ENCODE measurements at places on chromosomes 4 and X.

DNA sequence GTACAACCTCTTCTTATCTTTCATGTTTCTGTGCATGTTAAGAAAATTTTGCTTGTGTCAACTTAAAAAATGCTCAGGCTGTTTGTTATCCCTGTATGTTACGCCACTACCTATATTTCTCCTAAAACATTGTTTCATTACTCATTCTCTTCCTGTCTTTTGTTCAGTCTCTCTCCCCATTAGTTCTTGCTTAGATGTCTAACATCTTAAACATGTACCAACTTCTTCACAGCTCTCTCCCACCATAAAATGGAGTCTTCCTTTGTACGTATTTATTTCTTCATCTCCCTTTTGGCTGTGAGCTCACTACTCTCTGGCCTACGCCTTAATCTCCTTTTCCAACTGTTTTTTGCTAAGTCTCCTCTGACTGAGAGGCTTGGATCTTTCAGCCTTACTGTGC, 36.4 kb downstream of the PCDH7 start:
- no peak for DNase-seq

GRCh38 chr4:113603911-113604310, 157.6 kb downstream of the CAMK2D start:
- no peak for DNase-seq

DNA sequence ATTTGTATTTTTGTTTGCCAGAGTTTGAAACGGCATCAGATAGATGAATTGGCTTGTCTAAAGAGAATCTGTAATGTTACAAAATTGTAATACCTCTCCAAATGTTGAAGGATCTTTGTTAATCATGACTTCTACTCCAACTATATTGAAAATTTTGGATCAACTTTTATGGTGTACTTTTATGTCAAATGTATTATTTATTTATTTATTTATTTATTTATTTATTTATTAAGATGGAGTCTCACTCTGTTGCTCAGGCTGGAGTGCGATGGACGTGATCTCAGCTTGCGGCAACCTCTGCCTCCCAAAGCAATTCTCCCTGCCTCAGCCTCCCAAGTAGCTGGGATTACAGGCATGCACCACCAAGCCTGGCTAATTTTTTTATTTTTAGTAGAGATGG, 36.0 kb downstream of the RPA4 start:
- no peak for DNase-seq

DNA sequence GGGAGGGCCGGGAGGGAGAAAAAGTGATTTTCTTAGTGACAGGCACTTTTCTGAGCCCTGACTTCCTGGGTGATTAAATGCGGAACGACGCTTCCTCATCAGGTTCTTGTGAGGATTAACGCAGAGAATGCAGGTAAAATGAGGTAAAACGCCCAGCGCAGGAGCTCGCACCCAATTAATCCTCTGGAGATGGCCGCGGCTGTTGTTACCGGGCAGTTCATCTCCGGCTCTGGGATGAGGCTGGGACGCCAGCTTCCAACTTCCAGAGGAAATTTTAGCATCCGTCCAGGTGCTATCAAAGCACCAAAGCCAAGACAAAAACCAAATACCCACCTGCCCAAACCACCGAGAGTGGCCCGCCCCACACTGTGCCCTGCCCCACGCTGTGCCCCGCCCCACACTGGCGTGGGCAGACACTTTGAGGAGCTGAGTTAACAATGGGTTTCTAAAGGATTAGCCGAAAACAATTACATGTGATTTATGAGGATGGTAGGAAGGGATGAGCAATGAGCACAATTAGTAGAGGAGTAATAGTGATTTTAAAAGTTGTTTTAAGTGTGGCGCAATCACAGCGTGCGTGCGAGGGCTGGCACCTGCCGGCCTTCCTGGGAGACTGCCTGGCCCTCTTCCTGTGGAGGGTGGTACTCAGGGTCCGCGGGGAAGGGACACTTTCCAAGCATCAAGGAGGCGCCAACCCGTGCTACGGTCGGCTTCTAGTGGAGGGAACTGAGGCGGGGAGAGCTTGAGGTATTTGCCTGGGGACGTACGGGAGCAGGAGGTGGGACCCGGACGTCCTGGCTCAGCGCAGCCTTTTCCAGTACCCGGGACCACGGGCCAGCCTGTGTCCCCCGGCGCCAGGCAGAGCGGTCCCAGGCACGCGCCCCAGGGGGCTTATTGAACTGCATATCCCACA, 41.6 kb upstream of the ADRA2C start:
- no peak for DNase-seq

- no peak for DNase-seq
Measured at GRCh38 chr4:176377780-176378179, 58.0 kb downstream of the SPCS3 start.

DNA sequence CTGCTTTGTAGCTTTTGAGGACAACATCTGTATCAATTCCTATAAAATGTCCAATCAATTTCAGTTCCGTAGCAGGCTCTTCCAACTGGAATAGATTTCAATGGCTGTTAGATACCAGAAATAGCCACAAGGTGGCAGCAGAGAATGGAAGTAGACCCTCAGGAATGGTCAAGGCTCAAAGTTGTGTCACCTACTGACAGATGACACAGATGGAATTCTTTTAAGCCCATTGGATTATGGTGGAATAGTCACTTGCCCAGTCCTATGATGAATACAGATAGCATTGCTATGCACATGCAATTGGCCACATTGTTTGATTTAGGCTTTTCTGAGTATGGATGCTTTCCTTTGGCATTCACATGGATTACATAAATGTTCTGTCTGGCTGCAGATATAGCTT, 130.4 kb upstream of the RADX start:
- no peak for DNase-seq

DNA sequence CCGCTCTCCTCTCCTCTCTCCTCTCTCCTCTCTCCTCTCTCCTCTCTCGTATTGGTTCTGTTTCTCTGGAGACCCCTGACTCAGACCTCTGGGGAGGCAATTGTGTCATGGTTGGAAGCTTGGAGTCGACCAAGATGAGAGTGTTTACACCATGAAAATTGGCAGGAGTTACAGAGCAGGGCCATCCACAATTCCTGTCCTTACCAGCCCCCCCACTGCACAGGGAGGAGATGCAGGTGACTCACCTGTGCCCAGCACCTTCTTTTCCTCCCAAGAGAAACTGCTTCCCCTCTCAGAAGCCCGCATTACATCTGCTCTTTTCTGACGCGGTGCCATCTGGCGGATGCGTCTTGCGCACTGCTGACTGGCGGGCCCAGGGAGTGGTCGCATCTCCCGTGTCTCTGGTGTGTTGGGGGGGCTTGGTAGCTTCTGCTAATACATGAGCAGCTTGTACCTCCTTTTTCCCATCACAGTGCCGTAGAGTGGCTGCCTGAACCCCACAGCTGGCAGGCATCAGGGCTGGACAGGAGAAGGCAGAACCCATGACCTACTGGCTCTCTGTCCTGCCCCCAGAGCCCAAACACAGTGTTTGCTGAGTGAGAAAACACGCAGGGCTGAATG, 31.4 kb upstream of the GPR78 start:
- DNase-seq: no peak

GRCh38 chrX:13697976-13698375, 9.0 kb downstream of the RAB9A start:
- no peak for DNase-seq

DNA sequence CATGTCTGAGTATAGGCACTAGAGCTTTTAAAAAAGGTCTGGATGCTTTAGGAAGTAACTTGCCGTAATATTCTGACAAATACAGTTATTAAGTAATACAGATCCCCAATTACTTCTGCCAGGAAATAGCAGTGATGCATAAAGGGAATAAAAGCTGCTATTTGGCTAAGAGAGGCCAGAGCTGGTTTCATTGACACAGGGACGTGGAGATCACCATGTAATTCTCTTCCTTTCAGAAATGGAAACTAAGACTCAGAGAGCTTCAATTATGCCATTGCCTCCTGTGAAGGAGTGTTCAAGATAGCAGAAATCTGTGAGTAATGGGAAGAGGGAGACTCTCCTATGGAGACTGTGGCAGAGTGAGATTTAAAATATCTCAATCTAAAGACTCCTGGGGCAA, 238.1 kb downstream of the SLITRK2 start:
- no peak for DNase-seq

GRCh38 chrX:129686422-129686948, 31.7 kb upstream of the APLN start:
- no peak for DNase-seq

- no peak for DNase-seq
Measured at GRCh38 chrX:148593987-148594386, 93.6 kb downstream of the AFF2 start.

DNA sequence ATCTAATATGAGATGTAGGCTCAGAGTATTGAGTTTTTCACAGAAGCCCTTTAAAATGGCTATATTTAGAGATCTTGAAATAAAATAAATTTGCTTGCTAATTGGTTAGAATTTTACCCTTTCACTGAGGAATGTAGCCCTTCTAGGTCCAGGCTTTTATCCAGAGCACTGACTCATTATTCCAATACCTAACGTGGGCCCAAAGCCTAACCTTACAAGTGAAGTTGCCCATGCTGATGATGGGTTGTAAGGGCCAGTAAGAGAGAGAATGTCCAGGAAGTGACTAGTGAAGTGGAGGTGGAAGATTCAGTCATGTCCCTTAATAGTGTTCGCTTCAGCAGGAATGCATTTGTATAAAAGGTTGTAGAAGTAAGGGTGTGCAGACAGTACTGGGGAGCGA, 155.9 kb downstream of the STIM2 start:
- no peak for DNase-seq

- no peak for DNase-seq
Measured at GRCh38 chr4:79272761-79273160, 53.1 kb downstream of the NAA11 start.

- DNase-seq: no peak
Measured at GRCh38 chr4:83011689-83012199, 1.1 kb upstream of the LIN54 start.

GRCh38 chr4:106767991-106768390, 268.1 kb downstream of the DKK2 start:
- no peak for DNase-seq

- no peak for DNase-seq
Measured at GRCh38 chr4:6972375-6972650, 62.7 kb downstream of the TBC1D14 start.

DNA sequence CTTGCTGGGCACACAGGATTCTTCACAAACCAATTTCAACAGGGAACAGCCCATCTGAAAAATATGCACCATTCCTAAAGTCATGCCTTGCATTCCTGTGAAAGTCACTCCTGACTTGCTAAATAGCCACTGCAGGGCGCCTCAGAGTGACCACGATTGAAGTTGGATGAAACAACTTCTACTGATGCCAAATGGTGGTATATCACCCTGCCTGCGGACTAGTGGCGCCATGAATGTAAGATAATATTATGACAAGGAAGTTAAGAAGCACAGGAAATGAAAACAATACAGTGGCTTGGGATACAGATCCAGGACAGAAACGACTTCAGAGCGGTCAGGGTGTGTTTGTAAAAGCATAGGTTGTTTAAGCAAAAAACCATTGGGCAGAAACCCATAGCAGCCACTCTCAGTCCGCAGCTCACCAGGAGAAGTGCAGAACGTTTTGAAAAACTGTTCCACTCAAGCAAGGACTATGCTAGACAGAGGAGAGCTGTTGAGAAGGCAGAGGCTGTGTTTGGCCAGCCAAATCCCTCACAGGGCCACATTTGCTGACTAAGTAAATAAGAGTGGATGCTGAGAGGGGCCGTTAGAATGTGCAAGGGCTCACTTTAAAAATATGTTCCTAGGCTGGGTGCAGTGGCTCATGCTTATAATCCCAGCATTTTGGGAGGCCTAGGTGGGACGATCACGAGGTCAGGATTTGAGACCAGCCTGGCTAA, 250.4 kb downstream of the PTTG2 start:
- no peak for DNase-seq

Measured in T-helper 22 cell (primary cell).